Suprapubic skin (tissue), 4 donors: ENCODE measurements at places on chromosomes 1 and 21. TPM values are rescaled to one million over a fixed set of nuclear protein-coding genes. Genes with fewer than 3 reads are reported as not detected.

GRCh38 chr1:32045772-32046171 is 27.0 kb upstream of the TMEM39B start:
- H3K4me1 ChIP-seq = no peaks in the 10 kb centered on the region
- no peak for DNase-seq
- H3K27me3 ChIP-seq = no peaks in the 10 kb centered on the region
- H3K4me3 ChIP-seq = no peak overlapping the region
- H3K36me3 ChIP-seq = peaks cover 8% of the 10 kb centered on the region
- no peak overlapping the region for H3K27ac ChIP-seq

DNA sequence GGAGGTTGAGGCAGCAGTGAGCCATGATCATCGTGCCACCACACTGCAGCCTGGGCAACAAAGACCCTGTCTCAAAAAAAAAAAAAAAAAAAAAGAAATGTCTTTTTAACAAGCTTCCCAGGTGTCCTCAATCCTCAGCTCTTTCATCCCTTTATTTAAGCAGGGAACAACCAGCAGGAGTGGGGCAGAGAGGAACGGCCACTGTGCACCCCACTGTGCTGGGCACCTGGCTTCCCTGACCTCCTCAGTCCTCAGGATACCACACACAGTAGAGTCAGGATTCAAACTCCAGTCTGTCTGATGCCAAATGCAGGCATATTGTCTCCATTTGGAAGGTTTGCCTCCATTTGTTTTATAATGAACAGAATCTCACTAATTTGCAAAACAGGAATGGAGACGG is 19.8 kb upstream of the PTAFR start:
- H3K4me3 ChIP-seq = no peak overlapping the region
- H3K27ac ChIP-seq = no peak overlapping the region
- peaks cover 35% of the 10 kb centered on the region for H3K4me1 ChIP-seq
- peaks cover 30% of the 10 kb centered on the region for H3K36me3 ChIP-seq

The SLC1A7 gene
- total RNA-seq = not detected

GRCh38 chr1:28058971-28059878 is 29.2 kb downstream of the EYA3 start:
- H3K4me3 ChIP-seq = no peak overlapping the region
- H3K27ac ChIP-seq = no peak overlapping the region
- no peak for DNase-seq
- no peaks in the 10 kb centered on the region for H3K27me3 ChIP-seq
- H3K36me3 ChIP-seq = peaks cover 4% of the 10 kb centered on the region

- H3K27me3 ChIP-seq = no peaks in the 10 kb centered on the region
- H3K4me1 ChIP-seq = no peaks in the 10 kb centered on the region
- no peak overlapping the region for H3K4me3 ChIP-seq
- no peaks in the 10 kb centered on the region for H3K36me3 ChIP-seq
- DNase-seq = no peak
- no peak overlapping the region for H3K27ac ChIP-seq
These were observed 67.1 kb upstream of the FAM78B start for GRCh38 chr1:166233750-166234366.

GRCh38 chr1:225772848-225773247 is 4.8 kb upstream of the SRP9 start:
- no peaks in the 10 kb centered on the region for H3K27me3 ChIP-seq
- peak; percentile 53 for DNase-seq
- H3K4me3 ChIP-seq = no peak overlapping the region
- H3K4me1 ChIP-seq = peaks cover 52% of the 10 kb centered on the region
- no peaks in the 10 kb centered on the region for H3K36me3 ChIP-seq

- no peak for DNase-seq
- H3K36me3 ChIP-seq = no peaks in the 10 kb centered on the region
- no peak overlapping the region for H3K27ac ChIP-seq
These were observed 102.4 kb upstream of the TSPAN2 start for GRCh38 chr1:115191691-115192090.

The IFNLR1 gene
- 15.7 TPM for total RNA-seq

DNA sequence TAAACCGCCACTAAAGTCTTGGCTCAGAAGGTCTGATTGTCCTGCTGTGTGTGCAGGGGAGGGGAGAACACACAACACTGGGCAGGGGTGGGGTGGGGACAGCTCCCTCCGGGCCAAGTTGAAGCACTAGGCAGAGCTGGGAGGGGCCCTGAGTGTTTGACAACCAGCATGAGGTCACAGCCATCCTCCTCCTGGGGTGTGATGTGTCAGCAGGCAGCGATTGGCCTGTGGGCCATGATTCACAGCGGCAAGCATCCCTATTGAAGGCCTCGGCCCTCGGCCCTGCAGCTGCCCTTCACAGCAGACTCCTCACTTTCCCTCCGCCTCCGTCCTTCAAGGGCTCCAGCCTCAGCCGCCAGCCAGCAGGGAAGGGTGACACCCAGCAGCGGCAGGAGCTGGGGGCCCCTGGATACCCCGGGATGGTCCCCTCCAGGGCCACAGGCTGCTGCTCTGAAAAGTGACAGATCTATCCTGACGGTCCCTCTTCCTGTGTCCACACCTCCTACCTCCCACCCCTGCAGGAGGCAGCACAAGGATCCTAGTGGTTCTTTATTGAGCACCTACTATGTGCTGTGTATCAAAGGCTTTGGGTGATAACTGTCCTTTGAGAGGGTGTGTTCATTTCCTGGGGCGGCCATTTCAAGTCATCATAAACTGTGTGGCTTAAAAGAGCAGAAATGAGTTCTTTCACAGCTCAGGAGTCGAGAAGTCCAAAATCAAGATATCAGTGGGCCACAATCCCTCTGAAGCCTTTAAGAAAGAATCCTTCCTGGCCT is 66.0 kb upstream of the SLC25A33 start:
- H3K36me3 ChIP-seq = no peaks in the 10 kb centered on the region
- peak; percentile 93 for DNase-seq
- no peaks in the 10 kb centered on the region for H3K27me3 ChIP-seq
- H3K4me3 ChIP-seq = no peak overlapping the region

The LCE1F gene
- total RNA-seq = not detected

DNA sequence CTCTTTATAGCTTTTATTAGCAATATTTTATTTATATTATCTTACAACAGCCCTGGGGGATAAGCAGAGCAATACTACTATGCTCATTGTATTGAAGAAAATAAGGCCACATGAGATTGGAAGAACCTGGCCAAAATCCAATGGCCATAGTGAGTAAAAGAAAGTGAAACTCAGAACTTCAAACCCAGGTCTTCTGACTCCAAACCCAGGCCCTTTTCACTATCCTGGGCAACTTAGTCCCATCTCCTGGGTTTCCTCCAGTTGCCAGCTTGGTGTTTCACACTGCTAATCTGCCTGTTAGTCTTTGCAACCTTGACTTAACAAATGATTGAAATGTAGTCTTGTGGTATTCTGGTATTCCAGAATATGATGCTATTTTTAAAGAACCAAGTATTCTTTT is 22.4 kb upstream of the EXO1 start:
- H3K27me3 ChIP-seq = no peaks in the 10 kb centered on the region
- no peaks in the 10 kb centered on the region for H3K4me1 ChIP-seq
- H3K4me3 ChIP-seq = no peak overlapping the region
- no peaks in the 10 kb centered on the region for H3K36me3 ChIP-seq
- no peak for DNase-seq

The OR2L13 gene
- total RNA-seq = not detected

- no peaks in the 10 kb centered on the region for H3K4me1 ChIP-seq
- no peak overlapping the region for H3K4me3 ChIP-seq
- DNase-seq = no peak
- peaks cover 19% of the 10 kb centered on the region for H3K27me3 ChIP-seq
These were observed 49.6 kb upstream of the ADAR start for GRCh38 chr1:154657556-154657955.

DNA sequence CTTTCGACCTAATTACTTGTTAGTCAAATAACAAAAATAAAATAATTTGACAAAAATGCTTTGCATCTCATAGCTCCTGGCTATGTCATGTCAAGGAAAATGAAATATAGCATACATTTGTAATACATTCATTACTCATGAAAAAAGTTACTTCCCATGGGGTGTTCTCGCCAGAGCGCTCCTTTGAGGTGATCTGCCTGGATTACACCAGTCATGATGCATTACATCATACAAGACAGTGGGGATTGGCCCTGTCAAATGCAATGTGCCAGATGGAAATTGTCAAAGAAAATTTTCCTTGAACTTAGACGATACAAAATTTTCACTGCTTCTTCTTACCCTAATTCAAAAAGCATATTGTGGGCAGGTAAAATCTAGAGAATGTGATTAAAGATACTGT is 215.6 kb upstream of the B3GALT2 start:
- peaks cover 9% of the 10 kb centered on the region for H3K4me1 ChIP-seq
- no peak overlapping the region for H3K4me3 ChIP-seq
- no peaks in the 10 kb centered on the region for H3K36me3 ChIP-seq
- no peak overlapping the region for H3K27ac ChIP-seq
- DNase-seq = no peak

DNA sequence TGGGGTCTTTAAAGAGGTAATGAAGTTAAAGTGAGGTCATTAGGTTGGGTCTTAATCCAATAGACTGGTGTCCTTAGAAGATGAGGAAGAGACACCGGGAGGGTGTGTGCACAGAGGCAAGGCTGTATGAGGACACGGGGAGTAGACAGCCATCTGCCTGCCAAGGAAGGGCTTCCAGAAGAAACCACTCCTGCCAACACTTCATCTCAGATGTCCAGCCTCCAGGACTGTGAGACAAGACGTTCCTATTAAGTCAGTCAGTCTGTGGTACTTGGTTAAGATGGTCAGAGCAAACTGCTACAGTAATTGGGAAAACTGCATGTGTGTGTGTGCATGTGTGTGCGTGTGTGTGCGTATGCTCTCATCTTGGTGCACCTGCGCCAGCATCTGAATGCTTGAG is 77.1 kb downstream of the RYR2 start:
- H3K4me3 ChIP-seq = no peak overlapping the region
- no peaks in the 10 kb centered on the region for H3K27me3 ChIP-seq
- DNase-seq = no peak

DNA sequence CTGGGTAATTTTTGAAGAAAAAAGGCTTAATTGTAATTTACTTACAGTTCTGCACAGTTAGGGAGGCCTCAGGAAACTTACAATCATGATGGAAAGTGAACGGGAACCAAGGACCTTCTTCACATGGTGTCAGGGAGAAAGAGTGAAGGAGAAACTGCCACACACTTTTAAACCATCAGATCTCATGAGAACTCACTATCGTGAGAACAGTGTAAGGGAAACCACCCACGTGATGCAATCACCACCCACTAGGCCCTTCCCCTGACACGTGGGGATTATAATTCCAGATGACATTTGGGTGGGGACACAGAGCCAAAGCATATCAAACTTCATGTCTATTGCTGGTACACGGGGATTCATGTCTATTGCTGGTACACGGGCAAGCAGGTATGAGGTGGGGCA is 5.3 kb upstream of the SFT2D2 start:
- no peaks in the 10 kb centered on the region for H3K36me3 ChIP-seq
- H3K4me1 ChIP-seq = peaks cover 6% of the 10 kb centered on the region
- no peaks in the 10 kb centered on the region for H3K27me3 ChIP-seq

The OR6K6 gene
- total RNA-seq = not detected

DNA sequence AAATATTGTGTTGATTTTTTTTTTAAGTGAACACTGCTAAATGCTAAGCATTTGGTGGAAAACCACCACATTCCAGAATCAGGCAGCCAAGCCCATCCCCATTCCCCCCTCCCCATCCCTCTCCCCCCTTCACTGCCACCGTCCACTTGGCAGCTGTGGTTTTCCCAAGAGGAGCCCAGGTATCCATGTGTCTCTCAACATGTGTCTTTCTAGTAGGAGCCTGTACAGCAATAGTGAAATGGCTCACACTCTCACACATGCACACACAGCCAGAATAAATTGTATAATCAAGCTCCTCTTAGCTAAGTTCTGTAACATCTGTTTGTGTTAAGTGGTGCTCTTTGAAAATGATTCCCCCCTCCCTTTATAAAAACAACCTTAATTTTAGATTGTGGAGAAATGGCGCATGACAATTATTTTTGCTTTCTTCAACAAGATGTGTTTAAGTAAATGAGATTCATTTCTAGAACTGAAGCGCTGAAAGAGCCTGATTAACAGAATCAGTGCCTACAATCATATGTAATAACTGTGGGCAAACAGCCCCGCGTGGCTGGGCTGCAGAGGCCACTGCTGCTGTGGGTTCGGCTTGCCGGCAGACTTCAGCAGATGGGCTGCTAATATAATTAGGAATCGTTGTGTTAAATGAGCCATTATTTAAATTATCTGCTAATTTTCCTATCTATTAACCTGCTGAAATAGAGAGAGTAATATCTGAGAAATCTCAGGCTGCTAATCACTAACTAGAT is 43.3 kb downstream of the BACE2 start:
- H3K4me1 ChIP-seq = peaks cover 14% of the 10 kb centered on the region
- H3K4me3 ChIP-seq = no peak overlapping the region
- no peaks in the 10 kb centered on the region for H3K27me3 ChIP-seq
- no peak for DNase-seq
- H3K36me3 ChIP-seq = no peaks in the 10 kb centered on the region
- H3K27ac ChIP-seq = no peak overlapping the region

DNA sequence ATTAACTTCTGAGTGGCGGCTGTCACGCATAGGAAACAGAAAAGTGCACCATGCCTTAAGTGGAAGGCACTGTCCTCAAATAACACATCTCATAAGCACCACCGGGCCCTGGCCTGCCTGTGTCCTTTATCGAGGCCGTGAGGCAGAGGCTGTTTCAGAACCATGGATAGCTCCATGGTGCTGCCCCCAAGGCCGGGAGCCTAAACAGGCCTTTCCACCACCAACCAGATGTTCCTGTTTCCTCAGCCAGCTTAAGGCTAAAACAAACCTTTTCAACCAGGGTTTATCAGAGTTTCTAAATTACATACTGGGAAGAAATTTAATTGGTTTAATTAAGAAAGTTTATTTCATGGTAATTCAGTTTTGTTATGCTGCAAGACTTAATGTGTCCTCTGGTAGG is 114.4 kb downstream of the DMRTA2 start:
- no peaks in the 10 kb centered on the region for H3K36me3 ChIP-seq
- DNase-seq = no peak
- H3K4me1 ChIP-seq = no peaks in the 10 kb centered on the region
- H3K27me3 ChIP-seq = no peaks in the 10 kb centered on the region
- H3K4me3 ChIP-seq = no peak overlapping the region

GRCh38 chr1:23019863-23020625 is 776 bp downstream of the KDM1A start:
- no peak for DNase-seq
- H3K27ac ChIP-seq = peak overlapping the region; percentile 93
- H3K36me3 ChIP-seq = no peaks in the 10 kb centered on the region
- peak overlapping the region; percentile 92 for H3K4me3 ChIP-seq
- H3K27me3 ChIP-seq = no peaks in the 10 kb centered on the region

DNA sequence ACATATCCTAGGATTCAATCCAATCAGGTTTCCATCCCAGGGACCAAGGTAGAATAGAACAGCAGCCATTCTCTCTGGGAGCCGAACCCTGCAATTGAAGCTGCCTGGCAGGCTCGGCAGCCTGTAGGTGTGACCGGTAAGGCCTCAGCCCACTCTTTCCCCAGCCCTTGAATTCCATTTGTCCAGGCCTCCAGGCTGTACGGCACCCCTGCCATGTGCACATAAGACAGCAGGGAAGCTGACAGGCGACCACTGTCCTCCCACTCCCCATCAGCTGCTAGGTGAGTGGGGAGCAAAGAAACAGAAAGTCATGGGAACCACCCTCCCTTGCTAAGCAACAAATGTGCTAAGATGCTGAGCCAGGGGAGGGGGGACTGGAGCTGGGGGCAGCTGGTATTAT is 23.0 kb downstream of the OPTC start:
- H3K27me3 ChIP-seq = no peaks in the 10 kb centered on the region
- no peak for DNase-seq
- peaks cover 72% of the 10 kb centered on the region for H3K4me1 ChIP-seq
- no peaks in the 10 kb centered on the region for H3K36me3 ChIP-seq
- peak overlapping the region; percentile 24 for H3K27ac ChIP-seq

The TNFRSF8 gene
- 1.2 TPM for total RNA-seq
